ENCODE measurements at places on chromosomes 16 and 17. TPM values are rescaled to one million over a fixed set of nuclear protein-coding genes. Genes with fewer than 3 reads are reported as not detected.

The KRTAP9-2 gene
- total RNA-seq = not detected

The CCL18 gene
- not detected for total RNA-seq

The BCO1 gene
- 1.0 TPM for total RNA-seq

The OTOP3 gene
- not detected for total RNA-seq

The CDYL2 gene
- 0.95 TPM for total RNA-seq

The RSL1D1 gene
- total RNA-seq = 216 TPM

The SLC46A1 gene
- total RNA-seq = 128 TPM

The ZNF597 gene
- 3.7 TPM for total RNA-seq

The TPSG1 gene
- not detected for total RNA-seq

The TSNAXIP1 gene
- total RNA-seq = 0.91 TPM

The RUNDC3A gene
- 0.34 TPM for total RNA-seq

The OTOP2 gene
- not detected for total RNA-seq

The NOD2 gene
- total RNA-seq = 0.51 TPM

Measured in Caco-2 (cell line).